Activated CD4-positive, alpha-beta memory T cell treated with anti-CD3 and anti-CD28 coated beads for 36 hours (primary cell): ENCODE measurements at places on chromosomes 6 and 20. TPM values are rescaled to one million over a fixed set of nuclear protein-coding genes. Genes with fewer than 3 reads are reported as not detected.

Gene SLC2A10
- not detected for total RNA-seq

GRCh38 chr6:10084111-10084986 is 330.5 kb downstream of the TFAP2A start:
- H3K27me3 ChIP-seq = no peaks in the 10 kb centered on the region
- H3K4me3 ChIP-seq = no peak overlapping the region
- no peaks in the 10 kb centered on the region for H3K4me1 ChIP-seq
- H3K36me3 ChIP-seq = no peaks in the 10 kb centered on the region
- H3K27ac ChIP-seq = no peak overlapping the region

DNA sequence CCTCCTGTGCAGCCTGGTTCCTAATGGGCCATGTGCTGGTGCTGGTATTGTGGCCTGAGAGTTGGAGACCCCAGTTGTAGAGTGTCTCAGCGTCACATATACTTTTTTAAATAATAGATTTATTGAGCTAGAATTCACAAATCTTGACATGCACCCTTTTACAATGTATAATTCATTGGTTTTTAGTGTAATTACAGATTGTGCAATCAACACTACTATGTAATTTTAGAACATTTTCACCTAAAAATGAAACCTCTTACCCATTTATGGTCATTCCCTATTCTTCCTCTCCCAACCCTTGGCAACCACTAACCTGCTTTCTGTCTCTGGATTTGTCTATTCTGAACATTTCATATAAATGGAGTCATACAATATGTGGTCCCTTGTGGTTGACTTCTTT is 10.6 kb downstream of the PRIM2 start:
- no peak for DNase-seq
- peaks cover 70% of the 10 kb centered on the region for H3K36me3 ChIP-seq
- peaks cover 5% of the 10 kb centered on the region for H3K4me1 ChIP-seq
- H3K4me3 ChIP-seq = no peak overlapping the region
- no peaks in the 10 kb centered on the region for H3K27me3 ChIP-seq
- no peak overlapping the region for H3K27ac ChIP-seq

GRCh38 chr20:17955302-17955701 is 13.3 kb downstream of the SNX5 start:
- peaks cover 73% of the 10 kb centered on the region for H3K36me3 ChIP-seq
- H3K27ac ChIP-seq = peak overlapping the region; percentile 9
- peaks cover 56% of the 10 kb centered on the region for H3K4me1 ChIP-seq
